Spinal cord (tissue), 10 donors: ENCODE measurements at places on chromosomes 5 and 9. TPM values are rescaled to one million over a fixed set of nuclear protein-coding genes. Genes with fewer than 3 reads are reported as not detected.

CNTNAP3B gene
- 30.0 TPM for polyA plus RNA-seq

ECM2 gene
- polyA plus RNA-seq = 25.2 TPM

RABGAP1 gene
- polyA plus RNA-seq = 69.0 TPM

ZNF454 gene
- 5.9 TPM for polyA plus RNA-seq

GABRB2 gene
- polyA plus RNA-seq = 9.8 TPM

TLN1 gene
- polyA plus RNA-seq = 75.5 TPM

TRIM32 gene
- 16.6 TPM for polyA plus RNA-seq

CLIC3 gene
- 2.0 TPM for polyA plus RNA-seq

SMIM15 gene
- polyA plus RNA-seq = 58.6 TPM

CTSV gene
- 3.2 TPM for polyA plus RNA-seq

SURF1 gene
- polyA plus RNA-seq = 39.1 TPM

TRPM6 gene
- polyA plus RNA-seq = 0.76 TPM

OBP2B gene
- not detected for polyA plus RNA-seq

SLC1A3 gene
- polyA plus RNA-seq = 738 TPM

LCN6 gene
- not detected for polyA plus RNA-seq

ADGRV1 gene
- polyA plus RNA-seq = 101 TPM

TSSK1B gene
- not detected for polyA plus RNA-seq

FCN1 gene
- polyA plus RNA-seq = 0.08 TPM

ANKRD31 gene
- polyA plus RNA-seq = 0.53 TPM

SLC46A2 gene
- polyA plus RNA-seq = 0.14 TPM

IL31RA gene
- 0.17 TPM for polyA plus RNA-seq

FNIP1 gene
- polyA plus RNA-seq = 19.7 TPM

C5orf52 gene
- not detected for polyA plus RNA-seq

CDH9 gene
- 5.7 TPM for polyA plus RNA-seq

FOXE1 gene
- polyA plus RNA-seq = not detected

PCDHAC1 gene
- 3.6 TPM for polyA plus RNA-seq

C9orf153 gene
- polyA plus RNA-seq = 0.51 TPM

SNX18 gene
- 24.8 TPM for polyA plus RNA-seq

SV2C gene
- 41.0 TPM for polyA plus RNA-seq

IFNA2 gene
- polyA plus RNA-seq = not detected

BARX1 gene
- not detected for polyA plus RNA-seq

RMRP gene
- polyA plus RNA-seq = 1.8 TPM

LCN10 gene
- not detected for polyA plus RNA-seq

CD72 gene
- polyA plus RNA-seq = 0.40 TPM

SLC26A2 gene
- 9.3 TPM for polyA plus RNA-seq

SH3RF2 gene
- 0.25 TPM for polyA plus RNA-seq

KCNV2 gene
- polyA plus RNA-seq = 0.57 TPM

RXRA gene
- polyA plus RNA-seq = 32.3 TPM

SLC6A7 gene
- polyA plus RNA-seq = 23.1 TPM

TPPP gene
- polyA plus RNA-seq = 64.0 TPM

BAG1 gene
- polyA plus RNA-seq = 101 TPM

KIF20A gene
- 14.0 TPM for polyA plus RNA-seq

ANXA2R gene
- 1.2 TPM for polyA plus RNA-seq

PHAX gene
- 65.5 TPM for polyA plus RNA-seq

GRM6 gene
- 3.7 TPM for polyA plus RNA-seq

FBXL7 gene
- 28.3 TPM for polyA plus RNA-seq

OLFM1 gene
- polyA plus RNA-seq = 285 TPM

EIF4EBP3 gene
- 3.2 TPM for polyA plus RNA-seq

CCDC192 gene
- polyA plus RNA-seq = 1.1 TPM

LCN9 gene
- not detected for polyA plus RNA-seq

CNTFR gene
- 109 TPM for polyA plus RNA-seq

PGGT1B gene
- 15.6 TPM for polyA plus RNA-seq

SPAAR gene
- 1.6 TPM for polyA plus RNA-seq

CD274 gene
- 1.4 TPM for polyA plus RNA-seq

URM1 gene
- 80.6 TPM for polyA plus RNA-seq

OSMR gene
- 4.2 TPM for polyA plus RNA-seq

DMXL1 gene
- polyA plus RNA-seq = 37.5 TPM

COL27A1 gene
- 21.9 TPM for polyA plus RNA-seq
